ENCODE measurements at places on chromosomes 2 and 18. TPM values are rescaled to one million over a fixed set of nuclear protein-coding genes. Genes with fewer than 3 reads are reported as not detected.

The FEV gene
- total RNA-seq, result not detected

- no peak for DNase-seq
These were observed 152.5 kb downstream of the NRXN1 start for GRCh38 chr2:50879457-50879856.

- no peak for DNase-seq
These were observed 175.1 kb downstream of the ZFP36L2 start for GRCh38 chr2:43051338-43051737.

GRCh38 chr2:112493048-112493447 lies 11.1 kb downstream of the TTL start:
- DNase-seq, result peak; percentile 16

- DNase-seq, result no peak
These were observed 300.7 kb downstream of the NOL4 start for GRCh38 chr18:33923980-33924379.

GRCh38 chr2:3300224-3300995 lies 77.2 kb downstream of the EIPR1 start:
- no peak for DNase-seq

GRCh38 chr2:182541268-182541667 lies 114.4 kb upstream of the PDE1A start:
- DNase-seq, result no peak

DNA sequence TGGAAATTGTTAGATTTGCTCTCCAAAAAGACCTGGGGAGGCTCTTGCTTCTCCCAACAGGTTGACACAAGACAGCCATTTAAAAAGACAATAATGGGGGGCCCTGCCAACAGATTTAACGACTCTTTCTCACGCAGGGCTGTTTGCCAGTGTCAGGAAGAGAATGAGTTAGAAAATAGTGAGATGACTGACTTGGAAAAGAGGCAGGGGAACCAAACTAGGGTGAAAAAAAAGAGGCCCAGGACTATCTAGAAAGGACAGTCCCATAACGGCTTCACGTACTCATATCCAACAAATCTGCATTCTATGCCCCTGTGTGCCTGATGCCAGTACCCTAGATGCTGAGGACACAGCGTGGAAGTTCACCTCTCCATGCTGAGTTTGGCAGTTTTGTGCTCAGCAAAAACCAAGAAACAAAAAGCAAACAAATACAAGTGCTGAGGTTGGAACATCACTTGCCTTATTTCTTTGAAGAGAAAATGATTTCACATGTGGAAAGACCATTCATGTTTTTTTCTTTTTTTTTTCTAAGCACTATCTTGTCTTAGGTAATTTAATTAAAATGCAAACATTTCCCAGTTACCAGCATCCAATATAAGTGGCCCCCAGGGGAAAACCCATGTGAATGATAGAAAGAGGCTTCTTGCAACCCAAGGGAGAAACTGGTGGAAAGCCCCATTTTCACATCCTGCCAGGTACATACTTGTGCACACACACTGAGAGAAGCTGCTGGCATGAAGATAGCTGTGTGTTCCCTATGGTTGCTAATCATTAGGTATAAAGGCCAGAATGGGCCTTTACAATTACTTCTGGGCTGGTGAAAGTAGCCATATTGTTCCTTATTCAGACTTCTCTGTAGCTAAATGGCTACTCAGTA lies 10.6 kb upstream of the WIPF1 start:
- DNase-seq, result no peak

The RAB6C gene
- not detected for total RNA-seq

The POTEF gene
- total RNA-seq, result not detected

The SLC9A4 gene
- not detected for total RNA-seq

DNA sequence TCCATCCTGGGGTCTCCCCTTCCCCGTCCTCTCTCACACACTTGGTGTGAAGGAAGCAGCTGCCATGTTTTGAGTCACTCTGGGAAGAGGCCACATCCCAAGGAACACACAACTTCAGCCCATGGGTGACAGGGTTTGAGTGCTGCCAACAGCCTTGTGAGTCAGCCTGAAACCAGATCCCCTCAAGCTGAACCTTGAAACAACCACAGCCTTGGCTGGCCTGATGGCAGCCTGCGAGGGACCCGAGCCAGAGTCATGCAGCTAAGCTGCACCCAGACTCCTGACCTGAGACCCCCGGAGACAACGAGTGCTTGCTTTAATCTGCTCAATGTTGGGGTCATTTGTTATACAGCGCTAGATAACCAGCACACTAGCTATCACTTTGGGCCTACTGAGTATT lies 19.3 kb upstream of the MC2R start:
- no peak for DNase-seq

DNA sequence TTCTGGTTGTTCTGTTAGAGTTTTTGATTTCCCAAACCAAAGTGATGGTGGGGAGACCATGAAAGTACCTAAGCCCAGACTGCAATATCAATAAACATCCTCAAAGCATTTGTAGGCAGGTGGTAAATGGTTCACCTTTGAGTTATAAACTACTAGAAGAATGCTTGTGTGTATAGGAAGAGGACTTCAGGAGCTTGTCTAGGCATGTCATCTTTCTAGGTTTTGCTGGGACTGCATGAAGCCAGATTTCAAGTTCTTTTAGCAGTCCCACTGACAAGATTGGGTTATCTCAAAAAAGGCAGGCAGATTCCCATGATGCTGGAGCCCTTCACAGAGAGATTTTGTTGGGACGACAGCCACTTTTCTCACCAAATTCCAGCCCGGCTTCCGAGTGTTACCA lies 135.3 kb downstream of the KCNE4 start:
- DNase-seq, result no peak

GRCh38 chr2:38549851-38550250 lies 52.9 kb downstream of the HNRNPLL start:
- DNase-seq, result no peak

DNA sequence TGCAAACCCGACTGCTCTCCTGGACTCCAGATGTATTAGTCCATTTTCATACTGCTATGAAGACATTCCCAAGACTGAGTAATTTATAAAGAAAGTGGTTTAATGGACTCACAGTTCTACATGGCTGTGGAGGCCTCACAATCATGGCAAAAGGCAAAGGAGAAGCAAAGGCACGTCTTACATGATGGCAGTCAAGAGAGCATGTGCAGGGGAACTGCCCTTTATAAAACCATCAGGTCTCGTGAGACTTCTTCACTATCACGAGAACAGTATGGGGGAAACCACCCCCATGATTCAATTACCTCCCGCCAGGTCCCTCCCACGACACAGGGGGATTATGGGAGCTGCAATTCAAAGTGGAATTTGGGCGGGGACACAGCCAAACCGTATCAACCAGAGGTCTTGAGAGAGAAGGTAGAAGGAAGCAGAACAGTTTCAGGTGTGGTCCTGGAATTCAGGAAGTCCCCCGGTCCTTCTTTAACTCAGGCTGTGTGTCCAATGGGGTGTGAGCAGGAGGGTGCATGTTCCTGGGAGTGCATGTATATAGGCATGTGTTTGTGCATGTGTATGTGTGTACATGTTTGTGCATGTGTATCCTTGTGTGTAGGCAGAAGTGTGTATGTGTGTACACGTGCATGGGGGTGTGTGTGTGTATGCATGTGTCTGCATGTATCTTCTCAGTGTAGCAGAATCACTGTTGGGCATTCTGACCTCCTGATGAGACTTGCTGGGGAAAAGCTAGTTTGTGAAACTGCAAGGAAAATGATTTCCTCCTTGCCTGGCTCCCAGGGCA lies 46.2 kb downstream of the GREB1 start:
- DNase-seq, result peak; percentile 6

- DNase-seq, result no peak
These were observed 72.1 kb downstream of the NPAS2 start for GRCh38 chr2:100891906-100892642.

- peak; percentile 14 for DNase-seq
These were observed 111.8 kb upstream of the GAREM1 start for GRCh38 chr18:32582455-32582854.

GRCh38 chr18:24757134-24757533 lies 296.7 kb downstream of the HRH4 start:
- no peak for DNase-seq

- no peak for DNase-seq
These were observed 57.7 kb upstream of the TFCP2L1 start for GRCh38 chr2:121342751-121343150.

The NPHP1 gene
- total RNA-seq, result 2.6 TPM
